Fibroblast of the conjunctiva (primary cell): ENCODE measurements at places on chromosomes 4 and X.

DNA sequence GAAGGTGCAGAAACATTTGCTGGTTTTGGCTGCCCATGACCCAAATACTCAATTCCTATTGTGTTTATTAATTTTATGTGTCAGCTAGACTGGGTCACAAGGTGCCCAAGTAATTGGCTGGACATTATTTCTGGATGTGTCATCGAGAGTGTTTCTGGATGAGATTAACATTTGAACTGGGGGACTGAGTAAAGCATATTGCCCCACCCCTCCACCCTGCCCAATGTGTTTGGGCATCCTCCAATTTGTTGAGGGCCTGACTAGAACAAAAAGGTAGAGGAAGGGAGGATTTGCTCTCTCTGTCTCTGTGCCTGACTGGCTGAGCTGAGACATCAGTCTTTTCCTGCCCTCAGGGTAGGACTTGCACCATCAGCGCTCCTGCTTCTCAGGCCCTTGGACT, 29.7 kb upstream of the LCORL start:
- DNase-seq = peak; percentile 40

- no peak for DNase-seq
Observed at GRCh38 chrX:40908857-40909475, 173.6 kb upstream of the MED14 start.

- DNase-seq = no peak
Observed at GRCh38 chrX:153587342-153587741, 11.6 kb downstream of the CCNQ start.

DNA sequence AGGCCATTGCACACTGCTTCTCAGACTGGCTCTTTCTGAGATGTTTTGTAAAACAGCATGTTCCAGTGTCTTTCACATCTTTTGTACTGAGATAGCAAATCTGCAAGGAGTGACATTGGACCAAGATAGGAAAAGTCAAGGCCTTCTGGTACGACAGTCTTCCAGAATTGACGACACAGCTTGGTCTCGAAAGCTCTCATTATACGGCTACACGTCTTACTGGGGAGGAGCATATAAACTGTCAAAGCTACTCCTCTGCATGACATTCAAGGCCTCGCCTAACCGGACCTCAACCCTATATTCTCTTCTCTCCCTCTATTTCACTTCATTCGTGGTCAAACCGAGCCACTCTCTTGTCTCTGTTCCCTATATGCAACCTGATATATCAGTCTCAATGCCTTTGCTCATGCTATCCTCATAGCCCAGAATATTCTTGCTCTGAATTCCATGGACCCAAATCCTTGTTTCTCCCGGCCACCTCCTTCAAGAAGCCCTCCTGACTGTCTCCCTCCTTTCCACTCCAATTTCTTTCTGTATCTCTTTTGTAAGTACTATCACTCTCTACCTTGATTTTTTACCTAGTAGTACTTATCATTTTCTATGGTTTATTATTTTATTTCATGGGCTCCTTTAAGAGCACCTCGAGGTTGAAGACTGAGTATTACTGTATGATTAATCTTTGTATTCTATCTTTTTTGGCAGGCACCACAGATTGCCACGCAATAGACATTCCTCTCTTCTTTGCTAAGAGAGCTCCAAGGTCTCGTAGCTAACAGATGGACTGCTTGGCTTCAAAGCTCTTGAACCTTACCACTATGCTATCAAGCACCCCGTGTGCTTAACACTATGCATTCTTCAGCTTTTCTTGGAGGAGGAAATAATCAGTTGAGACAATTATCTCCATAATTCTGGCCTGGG, 35.1 kb downstream of the RBM47 start:
- peak; percentile 27 for DNase-seq

- peak; percentile 0 for DNase-seq
Observed at GRCh38 chrX:152637649-152638442, at the start of gene GABRQ. GABRQ (plus strand) TSS chrX:152637895; CDS start chrX:152638203, 308 bp downstream.

- no peak for DNase-seq
Observed at GRCh38 chr4:163815776-163816175, 321.3 kb downstream of the TMA16 start.

GRCh38 chrX:46693149-46693548, 65.8 kb downstream of the SLC9A7 start:
- DNase-seq = no peak

DNA sequence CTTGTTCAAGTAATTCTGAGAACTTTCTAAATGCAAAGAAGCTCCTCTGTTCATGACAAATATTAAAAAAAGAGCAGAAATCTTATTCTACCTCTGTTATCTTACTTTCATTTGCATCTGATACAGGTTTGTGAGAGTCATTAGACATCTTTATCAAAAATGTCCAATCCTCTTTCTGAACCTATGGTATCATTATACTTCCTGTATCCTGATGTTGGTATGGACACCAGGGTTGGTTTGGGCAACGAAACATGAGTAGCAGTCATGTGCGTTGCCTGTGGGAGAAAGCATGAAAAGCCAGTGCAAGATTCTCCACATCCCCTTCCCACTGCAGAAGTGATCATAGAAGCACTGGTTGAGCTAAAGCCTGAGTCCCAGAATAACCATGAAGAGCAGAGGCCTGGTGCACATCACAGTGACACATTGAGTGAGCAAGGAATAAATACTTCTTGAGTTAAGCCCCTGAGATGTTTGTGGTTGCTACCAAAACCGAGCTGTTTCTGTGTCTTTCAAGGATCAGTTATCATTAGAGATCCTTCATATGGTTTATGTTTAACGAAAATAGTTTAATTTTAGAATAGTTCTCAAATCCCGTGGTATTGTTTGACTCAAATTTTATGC, 197.2 kb downstream of the BANK1 start:
- DNase-seq = no peak

- DNase-seq = no peak
Observed at GRCh38 chr4:47829438-47829837, 8.4 kb downstream of the CORIN start.

DNA sequence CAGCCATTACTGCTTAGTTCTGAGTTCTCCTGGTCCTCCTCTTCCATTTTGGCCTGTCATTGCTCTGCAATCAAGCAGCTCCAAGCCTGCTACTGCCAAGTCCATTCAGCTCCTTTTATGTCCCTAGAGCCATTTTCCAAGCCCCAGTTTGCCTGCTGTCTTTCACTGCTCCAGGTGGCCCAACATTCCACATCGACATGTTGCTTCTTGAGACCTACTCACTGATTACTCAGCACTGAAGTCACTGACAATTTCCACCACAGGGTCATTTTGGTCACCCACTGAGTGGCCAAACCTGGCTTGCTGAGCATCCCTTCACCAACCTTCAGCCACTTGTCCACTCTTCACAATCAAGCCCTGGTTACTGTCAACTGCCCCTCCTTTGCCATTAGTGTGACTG, 27.2 kb downstream of the LRIT3 start:
- DNase-seq = no peak

DNA sequence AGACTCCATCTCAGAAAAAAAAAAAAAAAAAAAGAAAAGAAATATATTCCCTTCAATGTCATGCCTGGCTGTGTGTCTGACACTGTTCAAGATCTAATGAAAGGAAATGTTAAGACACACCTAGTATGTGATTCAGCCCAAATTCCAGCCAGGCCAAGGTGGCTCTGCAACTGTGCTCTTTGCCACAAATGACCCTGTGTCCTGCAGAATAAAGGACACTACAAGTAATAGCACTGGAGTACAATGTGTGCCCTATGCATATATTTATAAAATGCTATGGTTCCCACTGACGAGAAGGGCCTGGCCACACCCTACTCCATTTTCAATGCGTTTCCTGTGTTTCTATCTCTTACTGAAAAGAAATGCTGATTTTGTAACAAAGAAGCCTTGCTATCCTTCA, 98.0 kb upstream of the SORBS2 start:
- DNase-seq = no peak

- no peak for DNase-seq
Observed at GRCh38 chr4:8528713-8529112, 51.5 kb upstream of the GPR78 start.

- DNase-seq = no peak
Observed at GRCh38 chr4:125008676-125009075, 296.1 kb upstream of the ANKRD50 start.
